NCI-H460 (cell line): ENCODE measurements at places on chromosomes 11 and 22. TPM values are rescaled to one million over a fixed set of nuclear protein-coding genes. Genes with fewer than 3 reads are reported as not detected.

DNA sequence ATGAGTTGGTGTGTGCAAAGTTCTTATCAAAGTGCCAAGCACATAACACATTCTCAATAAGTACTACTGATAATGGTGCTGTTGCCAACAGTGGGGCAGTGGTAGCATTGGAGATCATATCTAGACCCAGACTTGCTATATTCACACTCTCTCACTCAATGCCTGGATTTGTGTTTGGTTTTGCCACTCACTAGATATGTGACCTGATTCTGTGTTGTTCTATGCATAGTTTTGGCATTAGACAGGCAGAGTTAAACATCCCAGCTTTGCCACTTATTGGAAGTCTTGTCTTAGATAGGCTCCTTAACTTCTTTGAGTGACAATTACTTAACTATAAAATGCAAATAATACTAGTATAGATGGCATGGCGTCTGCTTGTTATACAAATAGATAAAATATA is 642.6 kb upstream of the CCDC179 start:
- no peak for DNase-seq

DNA sequence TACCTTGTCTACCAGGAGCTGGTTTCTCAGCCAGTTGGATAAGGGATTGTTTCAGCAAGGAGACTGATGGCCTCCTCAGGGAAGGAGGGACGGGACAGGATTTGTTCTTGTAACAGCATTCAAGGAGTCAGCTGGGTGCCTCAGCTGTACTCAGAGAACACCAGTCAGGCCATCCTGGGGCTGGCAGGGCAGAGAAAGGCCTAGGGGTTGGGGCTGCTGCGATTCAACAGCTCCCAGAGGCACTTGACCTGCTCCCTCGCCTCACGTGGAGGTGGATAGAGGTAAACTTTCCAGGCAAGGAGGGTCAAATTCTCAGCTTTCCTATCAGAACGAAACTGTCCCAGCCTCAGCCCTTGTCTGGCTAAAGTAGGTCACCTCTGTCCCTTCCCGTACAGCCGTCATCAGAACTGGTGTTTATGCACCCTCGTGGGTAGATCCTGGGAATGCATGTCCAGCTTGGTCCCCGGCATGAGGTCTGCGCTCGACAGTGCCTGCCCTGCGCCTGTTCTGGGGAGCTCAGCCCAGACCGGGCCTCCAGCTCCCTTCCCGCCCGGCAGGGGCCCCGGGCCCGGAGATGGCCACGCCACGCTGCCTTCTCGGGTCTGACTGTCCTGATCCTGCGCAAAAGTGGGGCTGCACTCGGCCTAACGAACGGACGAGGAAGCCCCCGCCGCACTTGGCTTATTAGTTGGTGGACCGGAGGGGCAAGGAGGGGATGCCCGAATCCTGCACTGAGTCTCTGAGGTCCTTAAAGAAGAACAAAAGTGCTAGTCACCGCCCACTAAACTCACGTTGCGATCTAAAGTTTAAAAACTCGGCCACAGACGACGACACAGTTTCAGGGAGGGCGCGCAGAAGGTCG is 762 bp upstream of the CCDC134 start:
- no peak for DNase-seq

GRCh38 chr22:23532731-23533130 is 47.4 kb downstream of the IGLL1 start:
- DNase-seq, result no peak

GRCh38 chr11:9784602-9785315 is 120.9 kb downstream of the SWAP70 start:
- DNase-seq, result no peak

DNA sequence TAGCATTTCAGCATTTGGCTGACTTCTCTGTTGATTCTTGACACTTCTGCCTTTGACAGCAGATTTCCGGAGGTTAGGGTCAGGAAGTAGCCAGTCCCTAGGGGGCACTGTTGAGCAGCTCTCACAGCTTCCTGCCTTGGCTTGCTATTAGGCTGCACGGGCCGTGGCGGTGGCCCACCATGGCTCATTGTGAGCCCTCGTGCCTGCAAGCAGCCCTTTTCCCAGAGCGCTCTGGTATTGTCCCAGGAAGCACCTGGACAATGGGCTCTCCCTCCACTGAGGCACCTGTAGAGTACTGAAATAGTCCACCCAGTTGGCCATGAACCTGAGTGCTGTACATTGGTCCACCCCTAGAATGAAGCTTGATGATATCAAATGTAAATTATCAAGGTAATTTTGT is 100.2 kb upstream of the GAL start:
- no peak for DNase-seq

DNA sequence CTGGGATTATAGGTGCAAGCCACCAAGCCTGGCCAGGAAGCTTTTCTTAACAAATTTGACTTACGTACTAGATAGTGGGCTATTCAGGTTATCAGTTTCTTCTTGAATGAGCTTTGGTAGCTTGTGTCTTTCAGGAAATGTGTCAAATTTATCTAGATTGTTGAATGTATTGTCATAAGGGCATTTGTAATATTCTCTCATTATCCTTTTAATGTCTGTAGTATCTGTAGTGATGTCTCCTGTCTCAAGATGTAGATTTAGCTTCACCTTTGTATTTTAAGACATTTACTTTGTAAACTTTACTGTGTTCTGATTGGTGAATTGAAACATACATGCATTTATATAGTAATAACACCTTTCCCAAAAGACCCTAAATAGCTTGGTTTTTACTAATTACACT is 20.7 kb downstream of the ARHGAP8 start:
- no peak for DNase-seq

DNA sequence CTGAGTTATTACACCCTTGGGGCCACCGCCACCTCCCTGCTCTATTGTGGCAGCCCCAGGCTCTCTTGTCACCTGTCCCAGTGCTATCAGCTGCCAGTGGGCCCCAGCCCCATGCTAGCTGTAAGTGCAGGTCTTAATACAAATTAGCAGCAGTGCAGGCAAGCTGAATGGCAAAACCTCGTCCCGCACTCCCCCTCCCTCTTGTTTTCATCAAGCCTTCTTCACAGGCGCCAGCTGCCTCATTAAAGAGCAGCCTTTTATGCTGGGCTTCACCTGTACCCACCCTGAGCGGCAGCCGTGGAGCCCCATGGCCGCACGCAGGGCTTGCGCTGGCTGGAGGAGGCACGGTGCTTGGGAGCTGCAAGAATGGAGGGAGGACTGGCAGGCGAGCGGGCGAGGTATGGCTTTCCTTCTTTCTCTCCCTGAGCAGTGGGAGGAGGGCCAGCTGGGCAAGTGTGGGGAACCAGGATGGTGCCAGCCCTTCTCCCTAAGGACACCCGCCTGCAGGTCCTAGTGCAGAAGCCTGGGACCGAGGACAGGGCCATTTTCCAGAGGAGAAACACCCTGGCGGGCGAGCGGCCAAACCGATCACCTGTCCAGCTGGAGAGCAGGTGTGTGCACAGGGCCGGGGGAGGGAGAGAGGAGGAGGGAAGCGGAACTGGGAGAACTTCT is 70.7 kb downstream of the FLI1 start:
- no peak for DNase-seq

GRCh38 chr11:67588136-67588503 is 4.5 kb downstream of the GSTP1 start:
- no peak for DNase-seq

GRCh38 chr11:72908032-72908676 is 93.9 kb downstream of the ATG16L2 start:
- no peak for DNase-seq

- DNase-seq, result no peak
These were observed 86.9 kb downstream of the STIM1 start for GRCh38 chr11:3942160-3942955.

DNA sequence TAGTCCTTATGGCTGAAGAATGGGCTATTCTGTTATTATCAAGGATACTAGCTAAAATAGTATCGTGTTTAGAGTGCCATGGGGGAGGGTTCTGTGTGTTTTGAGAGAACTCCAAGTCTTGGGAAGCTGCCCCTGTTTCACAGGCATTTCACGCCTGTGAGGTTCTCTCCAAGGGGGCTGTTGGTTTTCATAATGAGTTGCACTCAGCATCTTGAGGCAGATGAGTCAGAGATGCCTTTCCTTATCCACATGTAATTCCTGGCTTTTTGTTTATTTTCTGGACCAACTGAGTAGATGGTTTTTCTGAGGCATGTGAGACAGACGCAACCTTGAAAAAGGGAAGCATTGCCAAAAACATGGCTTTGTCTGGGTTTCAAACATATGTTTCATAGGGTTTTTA is 203.7 kb downstream of the ARHGAP42 start:
- no peak for DNase-seq

GRCh38 chr22:30005213-30005857 is 74.9 kb upstream of the HORMAD2 start:
- peak; percentile 72 for DNase-seq

DNA sequence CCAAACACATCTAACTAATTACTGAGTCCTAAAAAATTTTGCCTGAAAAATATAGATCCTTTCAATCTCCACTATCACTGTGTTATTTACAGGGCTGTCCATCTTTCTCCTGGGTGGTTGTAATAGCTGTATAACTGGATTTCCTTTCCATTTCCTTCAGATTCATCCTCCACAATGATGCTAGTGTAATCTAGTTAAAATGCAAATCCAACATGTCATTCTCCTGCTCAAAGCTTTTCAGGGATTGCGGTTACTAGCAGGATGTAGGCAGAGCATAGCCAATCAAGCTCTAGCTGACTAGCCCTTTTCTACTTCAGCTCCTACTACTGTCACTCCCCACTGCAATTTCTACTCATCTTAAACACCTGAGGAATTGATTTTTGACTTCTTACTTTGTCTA is 283.0 kb downstream of the RAB38 start:
- no peak for DNase-seq

DNA sequence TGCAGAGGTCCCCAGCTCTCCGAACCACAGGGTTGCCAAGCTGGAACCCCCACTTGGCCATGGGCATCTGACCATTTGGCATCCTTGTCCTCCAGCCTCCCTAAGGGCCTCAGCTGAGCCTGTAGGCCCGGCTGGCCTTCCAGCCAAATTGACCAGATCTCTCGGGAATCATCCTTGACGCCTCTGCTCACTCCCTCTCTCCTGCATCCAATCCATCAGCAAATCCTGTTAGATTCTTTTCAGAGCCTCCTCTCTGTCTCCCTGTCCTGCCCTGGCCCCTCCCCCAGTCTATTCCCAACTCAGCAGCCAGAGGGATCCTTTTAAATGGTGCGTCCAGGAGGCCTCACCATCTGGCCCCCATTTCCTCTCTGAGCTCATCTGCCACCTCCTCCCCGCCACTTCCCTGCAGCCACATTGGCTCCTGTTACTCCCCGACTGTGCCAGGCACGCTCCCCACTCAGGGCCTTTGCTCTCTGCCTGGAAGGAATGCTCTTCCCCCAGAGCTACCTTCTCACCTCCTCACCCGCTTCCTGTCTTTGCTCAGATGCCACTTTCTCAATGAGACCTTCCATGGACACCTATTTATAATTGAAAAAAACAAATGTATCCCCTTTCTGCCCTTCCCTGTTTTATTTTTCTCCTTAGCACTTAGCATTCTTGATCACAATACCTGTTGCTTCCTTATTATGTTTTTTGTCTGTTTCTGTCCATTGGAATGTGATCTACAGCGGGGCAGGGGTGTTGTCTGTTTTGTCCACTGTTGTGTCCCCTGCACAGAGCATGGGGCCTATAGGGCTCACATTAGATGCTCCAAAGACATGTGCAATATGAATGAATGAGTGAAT is 78.1 kb downstream of the NFAM1 start:
- DNase-seq, result no peak

GRCh38 chr22:31045900-31046538 is 35.1 kb upstream of the SMTN start:
- DNase-seq, result no peak

DNA sequence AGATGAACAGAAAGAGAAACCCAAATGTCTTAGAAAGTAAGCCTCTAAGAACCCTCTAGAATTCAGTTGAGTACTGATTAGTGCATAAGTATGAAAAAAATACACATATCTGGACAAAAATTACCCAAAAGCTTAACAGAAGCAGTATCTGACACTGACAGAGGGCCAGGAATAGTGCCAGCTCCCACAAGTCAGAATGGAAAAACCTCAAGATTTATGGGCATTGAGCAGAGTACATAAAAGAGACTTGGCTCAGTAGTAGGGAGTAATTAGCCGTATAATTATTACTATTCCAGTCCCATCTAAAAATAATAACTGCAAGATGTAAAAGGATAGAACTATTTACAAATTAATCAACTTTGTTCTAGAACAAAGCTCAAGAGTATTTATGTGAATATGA is 834.5 kb downstream of the FAM181B start:
- DNase-seq, result no peak

GRCh38 chr11:78299000-78299710 is 110.4 kb downstream of the USP35 start:
- no peak for DNase-seq

GRCh38 chr11:78239781-78240180 is 51.1 kb downstream of the USP35 start:
- no peak for DNase-seq

DNA sequence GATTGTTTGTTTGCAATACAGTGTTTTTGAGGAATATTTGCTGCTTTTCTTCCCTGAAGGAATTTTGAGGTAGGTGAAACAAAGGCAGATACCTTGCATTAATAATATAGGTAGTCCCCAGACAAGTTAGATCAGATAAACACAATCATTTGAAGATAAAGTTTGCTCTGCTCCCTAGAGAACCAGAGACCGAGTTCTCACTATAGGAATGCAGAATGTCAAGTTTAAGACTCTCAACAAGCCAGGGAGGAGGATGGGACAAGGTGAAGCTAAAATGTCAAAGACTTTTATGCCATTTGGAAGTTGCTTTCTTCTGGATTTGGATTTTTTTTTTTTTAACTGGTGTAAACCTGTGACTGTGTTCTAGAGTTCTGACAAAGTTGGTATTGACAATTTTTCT is 364.7 kb downstream of the TTC28 start:
- DNase-seq, result no peak

DNA sequence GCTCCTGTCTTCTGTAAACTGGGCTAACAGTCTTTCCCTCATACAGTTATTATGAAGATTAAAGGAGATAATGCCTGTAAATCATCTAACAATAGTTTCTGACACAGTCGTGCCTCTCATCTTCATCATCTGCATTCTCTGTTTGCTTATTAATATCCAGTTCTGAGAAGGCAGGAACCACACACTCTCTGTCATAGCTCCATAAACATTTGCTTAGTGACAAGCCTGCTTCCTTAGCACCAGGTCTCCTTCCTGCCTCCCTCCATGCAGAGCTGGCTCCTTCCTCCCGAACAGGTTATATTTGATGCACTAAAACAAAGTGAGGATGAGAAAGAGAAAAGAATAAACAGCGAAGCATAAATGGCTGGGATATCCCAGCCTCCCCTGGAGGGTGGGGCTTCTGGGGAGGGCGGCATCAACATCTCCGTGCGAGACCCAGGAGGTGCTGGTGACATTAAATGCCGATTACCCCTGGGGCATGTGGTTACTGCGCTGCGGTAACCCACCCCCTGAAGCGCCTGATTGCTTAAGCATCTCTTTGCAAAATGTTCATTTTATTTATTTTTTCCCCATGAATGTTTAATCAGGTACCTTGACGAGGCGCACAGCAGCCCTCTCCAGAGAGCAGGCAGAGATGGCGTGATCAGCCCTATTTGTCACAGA is 404.9 kb downstream of the NXPE2 start:
- no peak for DNase-seq

C11orf52 gene
- 0.25 TPM in 1 of 2 replicates, not detected in the other for total RNA-seq

AGBL2 gene
- total RNA-seq, result 0.49 and 2.2 TPM in 2 replicates

C11orf87 gene
- total RNA-seq, result not detected in 2 replicates

PLEKHB1 gene
- 0.15 TPM in 1 of 2 replicates, not detected in the other for total RNA-seq

DCDC1 gene
- 0.05 TPM in 1 of 2 replicates, not detected in the other for total RNA-seq

CCDC117 gene
- total RNA-seq, result 21.2 and 21.5 TPM in 2 replicates

OR10A4 gene
- not detected in 2 replicates for total RNA-seq

CHRM4 gene
- not detected in 2 replicates for total RNA-seq

SHANK2 gene
- total RNA-seq, result 5.3 and 6.8 TPM in 2 replicates

GNAZ gene
- total RNA-seq, result 3.8 and 4.0 TPM in 2 replicates

ARVCF gene
- total RNA-seq, result 0.84 and 1.4 TPM in 2 replicates

BUD13 gene
- 14.4 and 15.9 TPM in 2 replicates for total RNA-seq
